Naive thymus-derived CD8-positive, alpha-beta T cell (primary cell): ENCODE measurements at places on chromosomes 2 and 18.

DNA sequence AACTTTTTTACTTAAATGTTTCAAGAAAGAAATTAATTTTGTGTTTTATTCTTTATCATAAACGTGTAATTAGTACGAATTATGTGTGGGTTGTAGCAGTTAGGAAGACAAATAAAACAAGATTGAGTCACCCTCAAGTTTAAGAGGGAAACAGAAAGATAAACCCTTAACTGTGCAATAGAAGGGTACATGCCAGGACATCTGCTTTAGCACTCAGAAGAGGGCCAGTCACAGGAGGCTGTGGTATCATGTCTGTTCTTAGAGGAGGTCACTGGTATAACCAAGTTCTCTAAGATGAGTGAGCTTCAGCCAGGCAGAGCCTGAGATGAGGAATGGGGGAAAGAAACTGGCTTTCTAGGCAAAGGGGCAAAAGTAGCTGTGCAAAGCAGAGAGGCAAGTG lies 42.4 kb upstream of the GRHL1 start:
- DNase-seq, result no peak

DNA sequence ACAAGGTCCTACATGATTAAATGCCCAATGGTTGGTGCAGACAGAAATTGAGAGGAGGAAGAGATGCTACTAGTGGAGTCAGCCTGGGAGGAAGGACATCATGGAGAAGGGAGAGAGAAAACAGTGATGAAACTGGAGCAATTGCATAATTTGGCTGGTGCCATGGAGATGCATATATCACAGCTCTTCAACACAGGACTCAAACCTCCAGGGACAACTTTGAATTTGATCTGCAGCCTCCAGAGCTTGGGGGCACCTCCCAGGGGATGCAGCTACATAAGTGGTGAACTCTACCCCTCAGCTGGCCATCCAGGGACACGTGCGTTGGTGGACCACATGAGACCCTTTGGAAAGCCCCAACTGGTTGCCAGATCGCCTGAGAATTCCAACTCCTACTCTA lies 80.4 kb downstream of the CTAGE1 start:
- no peak for DNase-seq

DNA sequence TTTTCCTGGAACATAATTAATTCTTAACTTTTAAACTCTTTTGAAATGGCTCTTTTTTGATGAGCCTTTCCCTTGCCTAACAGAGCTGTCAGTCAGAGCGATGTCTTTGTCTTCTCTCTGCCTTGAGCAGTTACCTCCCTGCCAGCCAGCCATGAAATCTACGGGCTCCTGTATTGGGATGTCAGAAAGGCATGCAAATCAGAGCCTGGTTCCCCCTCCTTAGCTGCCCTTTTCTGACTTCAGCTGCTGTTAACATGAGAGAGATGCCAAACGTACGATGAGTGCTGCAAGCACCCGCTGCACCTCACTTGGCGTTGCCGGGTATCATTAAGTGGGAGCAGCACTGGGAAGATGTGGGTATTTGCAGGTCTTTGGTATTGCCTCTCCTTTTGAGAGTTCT lies 131.4 kb upstream of the BOD1L2 start:
- DNase-seq, result no peak

GRCh38 chr2:175619179-175620045 lies 382.7 kb downstream of the LNPK start:
- no peak for DNase-seq

- no peak for DNase-seq
These were observed 66.9 kb downstream of the LTBP1 start for GRCh38 chr2:33013684-33014110.

DNA sequence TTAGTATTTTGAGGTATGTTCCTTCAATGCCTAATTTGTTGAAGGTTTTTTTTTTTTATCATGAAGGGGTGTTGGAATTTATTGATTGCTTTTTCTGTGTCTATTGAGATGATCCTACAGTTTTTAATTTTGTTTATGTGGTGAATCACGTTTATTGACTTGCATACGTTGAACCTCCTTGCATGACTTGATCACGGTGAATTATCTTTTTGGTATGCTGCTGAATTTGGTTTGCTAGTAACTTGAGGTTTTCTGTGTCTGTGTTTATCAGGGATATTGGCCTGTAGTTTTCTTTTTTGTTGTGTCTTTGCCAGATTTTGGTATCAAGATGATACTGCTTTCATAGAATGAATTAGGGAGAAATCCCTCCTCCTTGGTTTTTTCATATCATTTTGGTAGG lies 23.9 kb downstream of the CLIP4 start:
- no peak for DNase-seq

GRCh38 chr2:239839306-239839705 lies 185.8 kb downstream of the NDUFA10 start:
- no peak for DNase-seq

DNA sequence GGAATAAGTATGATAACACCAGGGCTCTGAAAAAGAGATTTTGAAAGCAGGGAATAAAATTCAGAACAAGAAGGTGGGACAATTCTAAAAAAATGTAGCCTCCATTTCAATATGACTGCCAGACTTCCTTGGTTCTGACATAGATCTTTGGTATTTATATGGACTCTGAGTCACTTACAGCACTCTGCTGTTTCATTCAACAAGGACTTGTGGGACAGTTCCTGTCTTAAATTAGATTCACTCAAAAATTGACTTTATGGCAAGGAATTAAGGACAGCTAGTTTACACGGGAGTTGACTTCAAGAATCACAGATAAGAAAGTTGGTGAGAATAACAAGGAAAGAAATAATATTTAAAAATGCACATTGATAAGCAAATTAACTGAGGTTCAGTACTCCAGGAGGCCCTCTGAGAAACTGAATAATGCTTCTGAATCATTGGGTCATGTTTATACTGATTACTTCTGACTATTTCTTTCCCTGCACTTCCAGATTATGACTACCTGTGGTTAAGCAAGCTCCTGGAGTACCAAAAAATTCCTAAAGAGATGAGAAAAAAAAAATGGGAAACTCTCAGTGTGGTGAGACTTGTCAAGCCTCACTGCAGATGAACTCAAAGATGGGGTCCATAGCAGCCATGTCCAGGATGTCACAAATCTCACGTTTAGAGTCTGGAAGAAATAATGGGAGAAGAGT lies 828.3 kb upstream of the PIK3C3 start:
- no peak for DNase-seq

- DNase-seq, result no peak
These were observed 205.6 kb downstream of the FAM210A start for GRCh38 chr18:13520741-13521140.

DNA sequence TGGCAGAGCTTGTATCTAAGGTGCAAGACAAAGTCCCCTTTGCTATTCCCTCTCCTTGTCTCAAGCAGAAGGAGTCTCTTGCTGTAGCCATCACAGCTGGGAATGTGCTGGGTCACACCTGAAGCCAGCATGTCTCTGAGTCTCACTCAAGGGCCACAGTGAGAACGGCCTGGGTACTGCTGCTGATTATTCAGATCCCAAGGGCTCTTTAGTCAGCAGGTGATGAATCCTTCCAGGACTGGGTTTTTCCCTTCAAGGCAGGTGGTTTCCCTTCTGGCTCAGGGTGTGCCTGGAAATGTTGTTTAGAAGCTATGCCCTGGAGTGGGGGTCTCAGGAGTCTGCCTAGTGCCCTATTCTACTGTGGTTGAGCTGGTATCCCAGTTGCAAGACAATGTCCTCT lies 356.3 kb downstream of the PARD3B start:
- DNase-seq, result no peak

- no peak for DNase-seq
These were observed 26.8 kb upstream of the RTTN start for GRCh38 chr18:70232261-70232660.

DNA sequence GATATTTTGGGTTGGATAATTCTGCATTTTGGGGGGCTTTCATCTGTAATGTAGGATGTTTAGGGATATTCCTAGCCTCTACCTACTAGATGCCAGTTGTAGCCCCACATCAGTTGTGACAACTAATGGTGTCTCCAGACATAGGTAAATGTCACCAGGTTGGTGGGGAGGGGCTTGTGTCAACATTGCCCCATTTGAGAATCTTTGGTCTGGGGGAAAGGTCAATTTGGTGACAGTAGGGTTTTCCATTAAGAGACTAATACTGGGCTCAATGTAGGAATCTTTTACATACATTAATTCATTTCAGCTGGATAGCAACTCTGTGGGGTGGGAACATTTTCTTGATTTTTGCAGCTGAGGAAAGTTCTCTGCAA lies 6.6 kb upstream of the AFTPH start:
- DNase-seq, result no peak

DNA sequence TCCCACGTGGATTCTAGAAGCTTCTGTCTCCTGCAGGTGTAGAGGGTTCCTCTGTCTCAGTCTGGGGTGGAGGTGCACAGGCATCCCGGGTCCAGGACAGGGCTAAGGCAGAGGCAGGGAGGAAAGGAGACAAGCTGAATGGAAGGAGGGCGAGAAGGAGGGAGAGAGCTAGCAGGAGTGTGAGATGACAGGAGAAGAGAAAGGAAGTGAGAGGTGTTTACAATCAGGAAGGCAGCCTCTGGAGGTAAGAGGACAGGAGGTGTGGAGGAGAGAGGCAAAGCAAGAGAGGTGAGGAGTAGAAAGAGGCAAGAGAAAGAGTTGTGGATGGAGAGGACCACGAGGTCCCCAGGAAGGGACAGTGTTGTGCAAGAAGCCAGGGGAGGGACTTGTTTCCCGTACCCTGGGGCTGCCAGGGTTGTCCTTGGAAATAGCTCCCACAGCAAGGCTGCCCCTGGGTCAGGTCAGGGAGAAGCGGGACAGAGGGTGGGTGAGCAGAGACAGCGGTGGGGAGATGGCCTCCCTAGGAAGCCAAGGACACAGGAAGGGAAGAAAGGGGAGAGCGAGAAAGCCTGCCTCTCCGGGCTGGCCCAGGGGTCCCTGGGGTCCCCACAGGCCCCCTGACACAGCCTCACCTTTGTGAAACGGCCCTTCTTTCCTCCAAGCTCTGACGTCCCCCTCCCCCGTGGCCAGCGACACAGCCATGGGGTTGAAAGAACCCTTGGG lies 136.9 kb downstream of the CYP26B1 start:
- no peak for DNase-seq

DNA sequence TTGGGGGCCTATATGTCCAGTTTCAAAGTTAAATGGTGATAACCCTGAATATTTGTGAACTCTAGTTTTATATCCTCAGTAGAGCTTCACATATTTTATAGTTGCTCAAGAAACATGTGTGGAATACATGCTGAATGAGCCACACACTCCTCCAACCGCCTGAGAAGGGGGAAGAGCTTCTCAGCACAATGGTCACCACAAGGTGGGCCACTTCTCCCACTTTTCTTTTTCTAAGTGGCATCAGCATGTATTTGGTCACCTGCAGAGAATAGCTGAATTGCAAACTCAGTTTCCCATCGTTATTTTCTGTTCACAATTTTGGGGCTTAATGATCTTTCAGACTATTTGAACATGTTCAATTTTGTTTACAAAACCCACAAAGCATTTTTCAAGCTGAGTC lies 340.5 kb downstream of the PARD3B start:
- DNase-seq, result peak; percentile 29

DNA sequence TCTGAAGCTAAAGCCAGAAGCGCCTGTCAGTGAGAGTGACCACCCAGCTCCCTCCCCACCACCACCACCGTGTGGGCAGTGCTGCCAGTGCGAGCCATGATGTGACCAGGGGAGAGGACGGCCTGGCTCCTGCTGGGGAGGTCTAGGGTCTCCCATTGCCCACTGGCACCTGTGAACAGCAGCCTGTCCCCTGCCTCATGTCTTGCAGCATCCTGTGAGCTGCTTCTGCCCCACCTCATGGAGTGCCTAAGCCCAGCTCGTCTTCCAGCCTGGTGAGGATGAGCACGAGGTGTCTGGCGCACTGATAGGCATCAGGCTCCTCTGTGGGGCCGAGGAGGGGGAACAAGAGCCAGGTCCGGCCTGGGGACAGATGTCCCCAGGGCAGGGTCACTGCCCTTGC lies 61.4 kb downstream of the FAM168B start:
- DNase-seq, result no peak

GRCh38 chr2:9950521-9951271 lies 797 bp upstream of the GRHL1 start:
- peak; percentile 19 for DNase-seq

DNA sequence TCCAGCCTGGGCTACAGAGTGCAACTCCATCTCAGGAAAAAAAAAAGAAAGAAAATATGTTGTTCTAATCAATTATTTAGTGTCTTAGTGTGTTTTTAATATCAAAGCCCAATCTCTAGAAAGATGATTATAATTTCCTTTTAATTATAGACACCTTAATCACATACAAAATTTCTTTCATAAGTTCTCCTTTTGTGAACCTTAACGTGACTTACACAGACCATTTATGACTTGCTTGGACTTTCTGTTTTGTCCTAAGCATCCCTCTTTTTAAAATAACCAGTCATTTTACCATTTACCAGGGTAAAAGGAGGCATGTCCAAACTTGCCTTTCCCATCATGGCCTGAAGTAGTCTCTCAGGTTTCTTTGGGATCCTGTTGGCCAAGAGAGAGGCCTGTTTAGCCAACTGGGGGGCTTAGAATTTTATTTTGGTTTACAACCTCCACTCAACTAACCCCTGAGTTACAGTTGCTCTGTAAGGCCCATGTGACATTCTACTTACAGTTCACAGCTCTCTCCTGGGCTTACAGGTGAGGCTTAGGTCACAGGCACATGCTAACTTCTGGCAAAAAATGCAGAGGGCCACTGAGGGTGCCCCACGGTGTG lies 23.9 kb upstream of the GPR155 start:
- no peak for DNase-seq

DNA sequence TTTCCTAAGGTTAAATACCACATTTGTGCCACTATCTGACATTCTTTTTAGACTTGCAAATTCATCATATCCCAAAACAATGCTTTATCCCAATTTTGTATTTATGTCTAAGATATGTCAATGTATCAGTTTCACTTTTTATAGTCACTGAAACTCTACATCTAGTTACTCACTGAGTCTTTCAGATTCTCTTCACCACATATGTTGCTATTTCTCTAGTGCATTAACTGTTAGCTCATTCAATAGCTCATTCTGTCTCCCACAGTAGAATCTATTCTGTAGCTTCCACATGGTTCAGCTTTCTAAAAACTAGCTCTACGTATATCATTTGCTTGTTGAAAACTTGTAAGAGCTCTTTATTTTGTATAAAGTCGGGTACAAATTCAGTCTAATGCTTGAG lies 1420.6 kb upstream of the NXPH2 start:
- DNase-seq, result no peak

GRCh38 chr2:151027151-151027550 lies 234.5 kb downstream of the RBM43 start:
- DNase-seq, result no peak

GRCh38 chr2:68909793-68910674 lies 38.8 kb upstream of the BMP10 start:
- peak; percentile 57 for DNase-seq

- DNase-seq, result no peak
These were observed 32.6 kb downstream of the PPP1R1C start for GRCh38 chr2:182018218-182018617.

GRCh38 chr2:161990741-161991140 lies 83.3 kb downstream of the DPP4 start:
- no peak for DNase-seq

DNA sequence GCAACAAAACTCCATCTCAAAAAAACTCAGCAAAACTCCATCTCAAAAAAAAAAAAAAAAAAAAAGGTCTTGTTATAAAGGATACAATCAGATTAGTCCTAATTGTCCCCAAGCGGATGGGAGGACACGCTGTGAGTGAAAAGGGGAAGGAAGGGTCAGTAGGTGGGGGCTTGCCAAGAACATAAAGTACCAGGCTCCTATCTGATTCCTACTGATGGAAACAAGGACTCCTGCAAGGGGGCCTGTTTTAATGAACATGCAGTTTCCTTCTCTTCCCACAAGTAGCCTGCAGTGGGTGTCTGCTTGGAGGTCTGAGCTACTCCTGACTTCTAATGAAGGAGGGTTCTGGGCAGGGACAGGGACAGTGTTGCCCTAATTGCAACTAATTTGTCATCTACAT lies 7.9 kb downstream of the SCG2 start:
- no peak for DNase-seq

GRCh38 chr2:190835303-190835930 lies 45.2 kb upstream of the GLS start:
- no peak for DNase-seq
